Naive thymus-derived CD8-positive, alpha-beta T cell (primary cell): ENCODE measurements at places on chromosomes 4 and X.

- DNase-seq, result no peak
- H3K4me3 ChIP-seq, result no peak overlapping the region
- H3K36me3 ChIP-seq, result peaks cover 4% of the 10 kb centered on the region
- no peaks in the 10 kb centered on the region for H3K4me1 ChIP-seq
- no peaks in the 10 kb centered on the region for H3K27me3 ChIP-seq
Observed at GRCh38 chr4:155271557-155271956, 63.1 kb downstream of the NPY2R start.

GRCh38 chr4:77395481-77395880 lies 210.1 kb upstream of the CXCL13 start:
- H3K27me3 ChIP-seq, result peaks cover 13% of the 10 kb centered on the region
- no peaks in the 10 kb centered on the region for H3K4me1 ChIP-seq
- H3K4me3 ChIP-seq, result no peak overlapping the region
- H3K27ac ChIP-seq, result no peak overlapping the region

- H3K4me1 ChIP-seq, result peaks cover 11% of the 10 kb centered on the region
- no peak overlapping the region for H3K4me3 ChIP-seq
- no peaks in the 10 kb centered on the region for H3K27me3 ChIP-seq
- H3K36me3 ChIP-seq, result peaks cover 31% of the 10 kb centered on the region
- no peak overlapping the region for H3K27ac ChIP-seq
Observed at GRCh38 chrX:2618516-2618915, 72.6 kb upstream of the CD99 start.

DNA sequence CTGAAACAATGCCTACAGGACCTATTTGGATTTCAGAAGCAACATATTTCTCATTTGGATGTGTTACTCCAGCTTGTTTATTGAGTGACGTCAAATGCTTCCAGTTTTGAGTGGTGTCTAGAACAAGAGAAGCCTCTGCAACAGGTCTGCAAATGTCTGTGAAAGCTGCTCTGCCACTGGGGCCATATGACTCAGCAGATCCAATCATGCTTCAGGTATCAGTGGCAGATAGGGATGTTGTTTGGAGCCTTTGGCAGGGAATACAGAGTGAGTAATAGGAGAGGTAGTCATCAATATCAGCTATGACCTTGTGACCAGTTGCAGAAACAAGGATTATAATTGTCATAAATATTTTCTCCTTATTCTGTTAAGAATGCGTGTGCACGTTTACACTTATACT lies 141.1 kb upstream of the ZXDA start:
- no peaks in the 10 kb centered on the region for H3K4me1 ChIP-seq
- DNase-seq, result no peak
- no peak overlapping the region for H3K27ac ChIP-seq
- H3K27me3 ChIP-seq, result no peaks in the 10 kb centered on the region
- H3K4me3 ChIP-seq, result no peak overlapping the region
- no peaks in the 10 kb centered on the region for H3K36me3 ChIP-seq

DNA sequence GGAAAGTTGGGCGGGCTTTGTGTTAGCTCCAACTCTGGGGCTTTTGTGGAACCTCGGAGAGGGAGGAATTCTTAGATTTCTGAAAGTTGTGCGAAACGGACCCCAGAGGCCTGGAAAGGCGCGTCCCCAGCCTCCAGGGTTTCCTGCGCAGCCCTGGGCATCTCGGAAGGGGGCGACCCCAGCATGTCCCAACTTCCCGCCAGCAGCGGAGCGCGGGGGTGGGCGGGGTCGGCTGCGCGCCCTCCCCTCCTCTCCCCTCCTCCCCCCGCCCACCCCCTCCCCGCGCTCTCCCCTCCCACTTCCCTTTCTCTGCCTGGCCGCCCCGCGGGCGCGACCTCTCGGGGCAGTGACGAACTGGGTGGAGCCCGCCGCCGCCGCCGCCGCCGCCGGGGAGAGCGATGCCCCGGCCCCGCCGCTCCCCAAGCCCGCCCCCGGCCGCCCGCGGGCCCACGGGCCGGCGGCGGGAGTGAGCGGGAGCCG lies 16.8 kb downstream of the PTTG2 start:
- H3K27ac ChIP-seq, result peak overlapping the region; percentile 73
- H3K27me3 ChIP-seq, result no peaks in the 10 kb centered on the region
- peaks cover 34% of the 10 kb centered on the region for H3K4me1 ChIP-seq
- DNase-seq, result peak; percentile 76
- H3K36me3 ChIP-seq, result no peaks in the 10 kb centered on the region
- peak overlapping the region; percentile 80 for H3K4me3 ChIP-seq

GRCh38 chrX:153968754-153969124 lies 2.9 kb downstream of the HCFC1 start:
- H3K27me3 ChIP-seq, result no peaks in the 10 kb centered on the region
- H3K4me3 ChIP-seq, result peak overlapping the region; percentile 92
- H3K27ac ChIP-seq, result peak overlapping the region; percentile 96
- H3K4me1 ChIP-seq, result peaks cover 11% of the 10 kb centered on the region
